Skeletal muscle cell (primary cell): ENCODE measurements at places on chromosomes 6 and 20.

GRCh38 chr6:3085074-3085473 is 16.8 kb downstream of the RIPK1 start:
- no peak for DNase-seq

DNA sequence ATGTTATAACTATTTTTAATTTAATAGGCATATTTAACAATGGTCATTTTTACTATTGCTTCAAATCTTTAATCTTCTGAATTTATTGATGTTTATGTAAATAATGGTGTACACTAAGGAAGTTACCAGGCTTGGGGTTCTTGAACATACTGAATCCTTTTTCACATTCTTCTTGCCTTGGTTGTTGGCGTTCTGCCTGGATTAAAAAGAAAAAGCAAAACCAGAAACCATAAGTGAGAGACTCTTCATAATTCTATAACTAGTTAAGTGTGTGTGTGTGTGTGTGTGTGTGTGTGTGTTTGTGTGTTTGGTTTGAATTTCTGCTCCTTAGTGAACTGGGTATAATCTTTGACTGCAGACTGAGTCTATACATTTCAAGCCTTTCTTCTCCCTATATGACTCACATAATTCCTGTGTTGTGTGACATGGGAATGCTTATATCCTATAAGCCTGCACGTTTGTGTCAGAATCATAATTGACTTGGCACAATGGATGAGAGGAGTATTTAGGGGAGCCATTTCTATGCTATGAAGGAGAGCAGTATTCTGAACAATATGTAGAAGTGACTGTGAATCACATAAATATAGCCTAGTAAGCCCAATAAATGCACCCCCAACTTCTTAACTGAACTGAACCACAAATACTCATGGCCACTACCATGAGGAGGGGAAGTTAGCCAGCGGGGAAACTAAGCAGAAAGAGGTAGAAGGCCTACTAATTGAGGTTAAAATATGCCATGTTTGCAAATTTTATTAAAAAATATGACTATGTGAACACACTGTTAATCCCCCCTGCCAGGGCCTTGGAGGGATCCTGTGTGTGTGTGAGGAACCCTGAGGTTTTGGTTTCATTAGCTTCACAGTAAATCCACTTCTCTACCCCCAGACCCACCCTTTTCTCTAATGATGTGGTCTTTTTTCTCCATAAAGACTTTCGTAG is 425.5 kb downstream of the BCKDHB start:
- no peak for DNase-seq

GRCh38 chr20:33827634-33828325 is 16.6 kb downstream of the CHMP4B start:
- no peak for DNase-seq

GRCh38 chr6:135054226-135054568 is 425 bp downstream of the HBS1L start:
- no peak for DNase-seq

- no peak for DNase-seq
Observed at GRCh38 chr6:122853259-122853995, 64.4 kb downstream of the SMPDL3A start.

- DNase-seq, result no peak
Observed at GRCh38 chr6:41707565-41708200, 27.7 kb downstream of the TFEB start.

DNA sequence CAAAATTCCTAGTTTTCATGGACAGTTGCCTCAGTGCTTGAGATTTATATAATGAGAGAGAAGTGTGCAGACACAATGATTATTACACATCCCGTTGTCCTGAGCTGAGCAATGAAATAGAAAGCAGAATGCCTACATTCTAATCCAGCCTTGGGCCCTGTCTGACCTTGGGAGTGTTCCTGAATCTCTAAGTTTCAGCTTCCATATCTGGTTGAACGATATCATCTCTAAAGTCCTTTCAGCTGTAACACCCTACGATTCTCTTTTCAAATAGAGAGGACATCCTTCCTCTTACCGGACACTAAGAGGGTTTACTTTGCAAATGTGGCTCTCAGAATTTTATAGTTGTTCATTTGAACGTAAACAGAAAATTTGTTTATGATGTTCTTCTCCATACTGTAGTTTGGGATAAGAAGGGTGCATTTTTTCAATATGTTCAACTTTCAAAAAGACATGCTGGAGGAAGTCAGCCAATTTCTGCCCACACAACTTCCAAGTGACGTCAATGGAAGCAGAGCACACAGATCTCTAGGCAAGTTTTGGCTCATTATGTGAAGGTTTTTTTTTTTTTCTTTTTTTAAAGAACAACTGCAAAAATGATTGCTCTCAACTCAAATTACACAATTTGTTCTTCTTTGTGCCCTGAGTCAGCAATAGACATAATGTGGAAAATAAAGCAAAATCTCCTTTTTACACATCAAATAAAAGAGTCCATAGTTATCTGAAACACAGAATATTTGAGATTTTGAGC is 50.4 kb downstream of the PDE7B start:
- DNase-seq, result peak; percentile 92

- DNase-seq, result no peak
Observed at GRCh38 chr6:22294301-22294700, 2.5 kb downstream of the PRL start.

- no peak for DNase-seq
Observed at GRCh38 chr20:49986049-49986448, 3.3 kb downstream of the SNAI1 start.

GRCh38 chr6:44047179-44047546 is 80.1 kb downstream of the MRPL14 start:
- no peak for DNase-seq

- DNase-seq, result no peak
Observed at GRCh38 chr20:64049060-64049877, at the start of gene SOX18. TSS of gene SOX18 (minus strand) at chr20:64049639. CDS start at chr20:64049516, 123 bp downstream.

- DNase-seq, result peak; percentile 38
Observed at GRCh38 chr20:34578025-34578424, 19.5 kb downstream of the MAP1LC3A start.

- no peak for DNase-seq
Observed at GRCh38 chr6:424741-425417, 33.3 kb downstream of the IRF4 start.

GRCh38 chr20:18926965-18927364 is 113.4 kb downstream of the SCP2D1 start:
- DNase-seq, result no peak

DNA sequence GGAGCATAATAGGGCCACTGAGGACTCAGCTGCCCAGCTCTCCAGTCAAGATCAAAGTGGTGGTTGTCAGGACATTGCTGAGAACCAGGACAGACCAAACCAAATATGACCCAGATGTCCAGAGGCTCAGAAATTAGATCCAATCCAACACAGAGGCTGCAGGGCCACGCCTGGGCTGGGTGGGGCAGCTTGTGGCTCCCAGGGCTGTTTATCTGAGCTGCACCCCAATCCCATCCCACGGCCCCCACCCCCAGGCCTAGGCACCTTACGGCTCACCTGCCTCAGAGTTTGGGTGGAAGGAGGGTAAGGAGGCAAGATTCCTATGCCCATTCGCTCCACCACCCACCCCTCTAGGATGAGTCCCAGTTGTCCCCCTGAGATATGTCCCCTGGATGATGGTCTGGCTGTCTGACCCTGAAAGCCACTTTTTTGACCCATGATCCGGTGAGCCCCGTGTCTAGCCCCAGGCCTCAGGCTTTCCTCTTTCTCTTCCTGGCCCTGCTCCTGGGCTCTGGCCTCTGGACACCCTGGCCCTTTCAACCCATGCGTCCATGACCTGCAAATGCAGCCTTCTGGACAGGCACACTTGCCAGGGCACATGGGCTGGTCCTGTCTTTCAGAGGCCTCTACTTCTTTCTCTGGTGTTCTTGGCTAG is 40.0 kb downstream of the CPXM1 start:
- no peak for DNase-seq

DNA sequence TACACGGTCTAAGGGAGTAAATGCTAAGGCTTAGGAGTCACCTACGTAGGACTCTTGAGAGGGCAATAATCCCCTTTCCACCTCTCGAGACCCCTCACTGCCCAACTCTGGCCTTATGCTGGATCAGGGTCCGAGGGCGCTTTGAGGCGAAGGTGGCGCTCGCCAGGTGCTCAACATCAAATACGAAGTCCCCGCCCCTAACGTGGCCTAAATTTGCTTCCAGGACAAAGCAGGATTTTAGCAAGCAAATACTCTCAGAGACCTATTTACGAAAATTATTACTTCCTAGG is 406 bp upstream of the TRIM26 start:
- no peak for DNase-seq
